Uterus (tissue), 4 donors: ENCODE measurements at places on chromosomes 1 and 21.
A peak's percentile ranks its signal among the peaks of the same experiment; 100 is the strongest.

GRCh38 chr1:242203262-242203661 is 204.4 kb upstream of the MAP1LC3C start:
- DNase-seq, result no peak

DNA sequence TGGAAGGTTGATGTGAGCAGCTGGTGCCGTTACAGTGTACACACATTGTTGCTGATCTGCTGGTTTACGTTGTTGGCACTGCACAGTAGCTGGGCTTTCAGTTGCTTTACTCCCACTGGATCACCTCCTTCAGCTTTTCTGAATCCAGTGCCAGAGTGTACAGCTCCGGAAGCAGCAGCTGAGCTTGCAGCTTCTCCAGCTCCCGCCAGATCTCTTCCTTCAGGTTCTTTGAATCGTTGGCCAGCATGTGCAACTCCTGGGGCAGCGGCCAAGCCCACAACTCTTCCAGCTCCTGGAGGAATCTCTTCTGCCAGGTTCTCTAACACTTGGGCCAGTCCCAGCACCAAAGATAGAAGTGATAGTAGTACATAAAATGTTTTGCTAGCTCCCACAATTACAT is 149.7 kb upstream of the RRP15 start:
- DNase-seq, result no peak

DNA sequence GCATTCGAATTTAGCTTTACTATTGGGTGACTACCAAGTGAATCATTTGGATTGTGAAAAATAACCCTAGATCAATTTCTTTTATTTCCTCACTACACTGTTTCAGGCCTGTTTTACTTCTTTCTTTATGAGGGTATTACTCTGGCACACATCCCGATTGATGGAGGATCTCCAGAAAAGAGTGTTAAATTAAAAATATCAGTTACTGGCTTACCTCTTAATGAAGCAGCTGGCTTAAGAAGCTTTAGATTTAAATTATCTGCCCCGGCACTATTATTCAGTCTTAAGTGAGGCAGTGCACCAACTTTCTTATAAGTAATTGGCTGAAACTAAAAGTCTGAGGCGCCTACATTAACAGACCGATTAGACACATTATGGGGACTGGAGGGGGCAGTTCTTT is 1097.4 kb downstream of the TTLL7 start:
- DNase-seq, result no peak

GRCh38 chr1:117689997-117690625 is 84.3 kb downstream of the TENT5C start:
- no peak for DNase-seq

DNA sequence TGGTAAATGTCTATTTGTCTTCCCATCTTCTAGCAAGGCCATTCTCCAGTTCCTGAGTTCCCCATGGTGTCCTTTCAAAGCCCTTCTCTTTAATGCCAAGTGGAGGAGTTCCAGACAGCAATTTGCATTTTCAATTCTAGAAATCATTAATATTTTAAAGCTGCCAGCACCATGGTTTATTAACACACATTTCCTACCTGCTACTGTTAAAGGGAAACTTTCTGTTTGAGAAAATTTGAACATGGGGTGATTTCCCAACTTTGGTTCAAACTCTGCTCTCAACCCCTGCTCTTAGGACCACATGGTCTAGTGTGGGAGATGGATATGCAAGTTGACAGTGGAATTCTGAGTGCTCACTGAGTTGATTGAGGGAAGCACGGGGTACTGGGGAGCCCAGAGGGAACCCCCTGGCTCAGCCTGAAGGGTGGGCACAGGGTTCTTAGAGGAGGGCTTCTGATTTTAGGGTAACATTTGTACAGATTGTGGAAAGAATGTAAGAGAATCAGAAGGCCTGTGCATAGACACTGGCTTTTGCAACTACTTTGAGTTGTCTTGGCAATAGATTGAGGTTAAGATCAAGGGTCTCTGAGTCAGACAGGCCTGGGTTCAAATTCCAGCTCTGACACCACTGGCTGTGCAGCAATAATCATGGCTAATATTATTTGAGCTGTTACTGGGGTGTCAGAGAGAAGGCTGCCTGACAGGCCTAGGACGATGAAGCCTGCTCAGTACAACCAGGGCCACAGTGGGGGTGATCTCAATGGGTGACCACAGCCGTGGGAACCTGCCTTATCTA is 97.8 kb downstream of the BEND5 start:
- no peak for DNase-seq

GRCh38 chr1:219805191-219805590 is 123.2 kb downstream of the SLC30A10 start:
- DNase-seq, result no peak

- DNase-seq, result no peak
These were observed 170.2 kb downstream of the TNR start for GRCh38 chr1:175572932-175573868.

GRCh38 chr1:82919837-82920236 is 1079.1 kb downstream of the TTLL7 start:
- DNase-seq, result no peak

GRCh38 chr1:112722601-112723510 is 7.7 kb upstream of the PPM1J start:
- DNase-seq, result peak; percentile 49

- DNase-seq, result no peak
These were observed 53.9 kb upstream of the TTC34 start for GRCh38 chr1:2855206-2856065.

GRCh38 chr1:233599542-233600073 is 14.3 kb upstream of the KCNK1 start:
- DNase-seq, result no peak

DNA sequence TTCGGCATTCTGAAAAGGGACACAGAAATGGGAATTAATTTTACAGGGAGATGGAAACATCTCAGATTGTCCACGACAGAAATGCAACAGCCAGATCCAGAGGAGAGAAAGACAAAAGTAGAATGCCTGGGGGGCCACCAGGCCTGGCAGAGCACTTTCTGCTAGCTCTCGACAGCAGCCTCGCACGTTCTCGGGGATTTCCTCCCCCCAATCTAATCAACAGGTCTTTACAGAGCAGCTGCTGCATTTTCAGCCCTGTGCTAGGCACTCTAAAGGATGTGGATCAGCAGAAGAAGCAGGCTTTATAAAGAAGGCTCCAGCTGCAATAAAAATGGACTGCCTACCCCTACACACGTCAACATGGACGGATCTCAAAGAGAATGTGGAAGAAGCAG is 10.6 kb downstream of the CSRP1 start:
- no peak for DNase-seq

- no peak for DNase-seq
These were observed 3.0 kb upstream of the C1orf21 start for GRCh38 chr1:184383772-184384323.

DNA sequence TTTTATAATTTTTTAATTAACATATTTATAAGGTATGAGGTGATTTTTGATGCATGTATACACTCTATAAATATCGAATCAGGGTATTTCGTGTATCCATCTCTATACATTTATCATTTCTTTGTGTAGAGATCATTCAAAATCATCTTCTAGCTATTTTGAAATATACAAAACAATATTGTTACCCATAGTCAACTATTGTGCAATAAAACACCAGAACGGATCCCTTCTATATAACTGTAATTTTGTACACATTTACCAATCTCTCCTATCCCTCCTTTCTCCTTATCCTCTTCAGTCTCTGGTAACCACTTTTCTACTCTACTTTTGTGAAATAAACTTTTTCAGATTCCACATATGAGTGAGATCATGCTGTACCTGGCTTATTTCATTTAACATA is 1459.6 kb downstream of the MRPL39 start:
- DNase-seq, result no peak

- no peak for DNase-seq
These were observed 5.7 kb upstream of the NT5C1A start for GRCh38 chr1:39677645-39678044.

- DNase-seq, result no peak
These were observed 96.4 kb upstream of the RAB3GAP2 start for GRCh38 chr1:220368352-220369265.

- no peak for DNase-seq
These were observed 8.9 kb downstream of the ADGRB2 start for GRCh38 chr1:31755197-31755611.

- no peak for DNase-seq
These were observed 58.4 kb downstream of the PLEKHA6 start for GRCh38 chr1:204301171-204301957.

DNA sequence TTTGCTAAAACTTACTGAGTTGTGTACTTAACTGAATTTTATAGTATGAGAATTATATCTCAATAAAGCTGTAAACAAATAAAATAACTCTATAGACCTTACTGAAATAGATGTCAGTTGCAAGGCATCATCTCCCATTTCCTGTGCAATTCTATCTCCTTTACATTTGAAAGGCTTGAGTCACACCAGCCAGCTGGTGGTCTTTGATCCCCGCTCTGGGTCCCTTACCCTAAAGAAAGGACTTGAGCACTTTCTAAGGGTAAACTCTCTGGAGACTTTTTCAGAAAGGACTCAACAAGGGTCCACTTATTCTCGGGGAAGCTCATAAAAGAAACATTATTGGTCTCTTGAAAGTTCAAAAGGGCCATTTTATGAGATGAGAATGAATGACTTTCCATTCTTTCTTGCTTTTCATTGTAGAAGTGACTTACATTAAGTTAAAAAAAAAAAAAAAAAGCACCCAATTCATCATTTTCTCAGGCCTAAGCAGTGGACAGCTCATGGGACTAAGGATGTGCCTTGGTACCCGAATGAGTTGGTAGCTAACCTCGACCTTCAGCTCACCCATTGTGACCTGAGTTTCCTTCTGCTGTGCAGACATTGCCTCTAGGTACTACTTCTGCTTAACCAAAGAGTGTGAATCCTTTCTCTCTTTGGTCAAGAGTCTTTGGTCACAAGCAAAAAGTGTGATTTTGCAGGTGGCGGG is 147.0 kb upstream of the COA6 start:
- no peak for DNase-seq

DNA sequence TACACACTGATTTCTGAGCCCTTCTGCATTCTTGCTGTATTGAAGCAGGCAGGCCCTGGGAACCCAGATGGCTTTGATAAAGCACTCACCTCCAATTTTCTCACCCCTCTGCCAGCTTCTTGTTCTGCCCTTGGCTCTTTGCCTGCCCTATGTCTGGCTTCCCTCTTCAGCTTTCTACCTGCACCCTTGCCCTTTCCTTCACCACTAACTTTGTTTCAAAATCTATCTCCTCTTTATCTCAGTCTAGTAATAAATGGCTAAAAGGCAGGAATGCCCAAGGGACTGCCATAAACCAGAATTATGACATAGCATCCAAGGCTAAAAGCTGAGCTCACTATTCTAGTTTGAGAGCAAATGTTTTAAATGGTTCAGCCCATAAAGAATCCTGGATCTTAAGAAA is 178.7 kb downstream of the TNR start:
- DNase-seq, result no peak

DNA sequence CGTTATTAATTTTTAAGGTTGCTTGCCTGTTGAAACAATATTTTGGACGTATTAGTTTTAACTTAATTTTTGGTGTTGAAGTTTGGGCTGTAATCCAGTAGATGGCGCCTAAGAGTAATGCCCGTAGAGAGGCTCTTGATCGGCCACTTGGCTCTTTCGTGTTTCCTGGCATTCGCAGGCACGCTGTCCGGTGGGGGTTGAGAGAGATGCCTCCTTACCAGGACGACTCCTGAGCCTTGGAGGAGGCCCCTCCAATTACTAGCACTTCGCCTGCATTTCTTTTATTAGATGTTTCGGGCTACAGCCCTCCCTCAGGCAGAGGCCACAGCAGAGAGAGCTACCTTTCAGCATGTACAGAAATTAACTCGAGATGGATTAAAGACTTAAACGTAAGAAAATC is 12.0 kb downstream of the OR2M4 start:
- no peak for DNase-seq

GRCh38 chr1:8097077-8097799 is 71.1 kb upstream of the ERRFI1 start:
- no peak for DNase-seq

DNA sequence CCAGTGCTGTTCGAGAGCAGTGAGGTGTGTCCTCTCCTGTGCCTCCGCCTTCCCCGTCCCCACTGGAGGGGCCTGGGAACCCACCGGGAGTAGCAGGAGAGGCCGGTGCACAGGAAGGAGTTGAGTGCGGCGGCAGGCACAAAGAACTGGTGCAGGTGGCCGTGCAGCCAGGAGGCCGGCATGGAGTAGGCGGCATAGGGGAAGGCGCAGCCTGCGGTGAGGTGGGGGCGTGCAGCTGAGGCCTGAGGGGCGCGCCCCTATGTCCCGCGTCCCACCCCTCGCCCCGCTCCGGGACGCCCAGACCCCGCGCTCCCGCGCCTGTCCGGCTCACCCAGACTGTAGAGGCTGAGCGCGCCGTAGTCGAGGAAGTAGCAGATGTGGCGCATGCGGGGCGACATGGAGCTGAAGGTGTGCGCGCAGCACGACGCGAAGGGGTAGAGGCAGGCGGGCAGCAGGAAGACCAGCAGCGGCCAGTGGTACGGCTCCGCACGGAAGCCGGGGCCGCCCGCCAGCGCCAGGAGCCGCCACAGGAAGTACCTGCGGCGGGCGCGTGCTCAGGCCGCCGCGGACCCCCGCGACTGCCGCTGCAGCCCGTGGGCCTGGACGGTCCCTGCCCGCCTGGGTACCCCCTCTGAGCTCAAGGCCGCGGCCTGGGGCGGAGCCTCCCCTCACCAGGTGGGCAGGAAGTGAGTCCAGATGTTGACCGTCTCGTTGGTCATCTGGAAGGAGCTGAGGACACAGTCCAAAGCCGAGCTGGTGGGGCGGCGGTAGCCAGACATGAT is 2.2 kb downstream of the PAQR6 start:
- no peak for DNase-seq

- no peak for DNase-seq
These were observed 90.5 kb upstream of the TLR5 start for GRCh38 chr1:223233410-223234169.

DNA sequence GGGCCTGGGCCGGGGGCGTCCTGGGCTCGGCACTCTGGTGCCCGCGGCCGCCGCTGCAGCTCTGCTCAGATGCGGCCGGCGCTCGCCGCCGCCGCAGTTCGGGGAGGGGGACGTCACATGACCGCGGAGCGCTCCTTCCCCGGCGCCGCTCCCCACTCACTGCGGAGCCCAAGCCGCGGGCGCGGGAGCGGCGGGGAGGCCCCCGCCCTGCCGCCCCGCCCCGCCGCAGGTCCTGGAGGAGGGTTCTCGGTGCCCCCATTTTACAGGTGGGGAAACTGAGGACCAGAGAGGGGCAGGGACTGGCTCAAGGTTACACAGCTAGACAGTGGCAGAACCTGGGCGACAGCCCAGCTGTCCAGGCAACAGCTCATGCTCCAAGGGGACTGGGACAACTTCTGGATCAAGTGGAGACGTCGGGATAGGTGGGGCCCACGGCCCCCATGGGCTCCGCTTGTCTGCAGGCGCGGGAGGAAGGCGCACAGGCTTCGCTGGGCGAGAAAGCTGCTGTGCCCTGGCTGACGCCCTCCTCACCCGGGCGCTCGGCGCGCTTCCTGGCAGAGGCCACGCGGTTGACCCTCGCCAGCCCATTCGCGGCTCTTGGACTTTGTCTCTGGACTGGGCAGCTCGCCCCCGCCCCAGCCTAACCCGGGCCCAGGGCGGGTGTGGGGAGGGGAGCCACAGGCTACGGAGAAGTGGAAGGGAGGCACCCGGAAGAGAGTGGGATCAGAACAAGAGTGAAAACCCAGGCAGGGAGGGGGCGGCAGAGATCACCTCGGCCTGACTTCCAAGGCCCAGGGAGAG is at the start of gene RAP1GAP:
TSS of gene RAP1GAP (minus strand) at position 100 of the 801 bp plus-strand sequence. CDS start 49,325 bp downstream, outside the sequence.
- no peak for DNase-seq

GRCh38 chr1:33180226-33180910 is 1.5 kb downstream of the TRIM62 start:
- peak; percentile 90 for DNase-seq
